ENCODE measurements at places on chromosomes 16 and 17.

GRCh38 chr17:19322861-19323260 lies 39.7 kb downstream of the B9D1 start:
- DNase-seq = no peak

- DNase-seq = no peak
Observed at GRCh38 chr16:88835818-88836217, 20.9 kb downstream of the GALNS start.

GRCh38 chr16:73106329-73107034 lies 58.6 kb upstream of the ZFHX3 start:
- no peak for DNase-seq

- no peak for DNase-seq
Observed at GRCh38 chr17:42855048-42855596, 4.1 kb downstream of the AOC3 start.

DNA sequence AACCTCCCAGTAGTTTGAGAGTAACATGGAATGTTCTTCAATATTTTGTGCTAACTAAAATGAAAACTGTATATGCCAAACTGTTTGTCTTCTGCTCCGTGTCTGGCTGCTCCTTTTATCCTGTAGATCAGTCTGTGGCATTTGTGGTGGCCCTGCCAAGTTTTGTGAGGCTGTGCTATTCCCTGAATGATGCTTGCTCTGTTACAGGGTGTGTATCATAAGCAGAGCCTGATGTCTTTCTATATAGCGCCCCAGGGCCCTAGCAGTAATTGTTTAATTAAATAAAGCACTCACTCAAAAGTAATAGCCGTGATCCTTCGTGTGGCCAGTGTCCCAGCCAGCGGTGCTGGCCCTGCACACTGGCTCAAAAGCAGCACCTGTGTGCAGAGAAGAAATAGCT lies 27.8 kb upstream of the NAT9 start:
- no peak for DNase-seq

- DNase-seq = peak; percentile 90
Observed at GRCh38 chr17:61335845-61336655, 63.6 kb upstream of the TBX2 start.

DNA sequence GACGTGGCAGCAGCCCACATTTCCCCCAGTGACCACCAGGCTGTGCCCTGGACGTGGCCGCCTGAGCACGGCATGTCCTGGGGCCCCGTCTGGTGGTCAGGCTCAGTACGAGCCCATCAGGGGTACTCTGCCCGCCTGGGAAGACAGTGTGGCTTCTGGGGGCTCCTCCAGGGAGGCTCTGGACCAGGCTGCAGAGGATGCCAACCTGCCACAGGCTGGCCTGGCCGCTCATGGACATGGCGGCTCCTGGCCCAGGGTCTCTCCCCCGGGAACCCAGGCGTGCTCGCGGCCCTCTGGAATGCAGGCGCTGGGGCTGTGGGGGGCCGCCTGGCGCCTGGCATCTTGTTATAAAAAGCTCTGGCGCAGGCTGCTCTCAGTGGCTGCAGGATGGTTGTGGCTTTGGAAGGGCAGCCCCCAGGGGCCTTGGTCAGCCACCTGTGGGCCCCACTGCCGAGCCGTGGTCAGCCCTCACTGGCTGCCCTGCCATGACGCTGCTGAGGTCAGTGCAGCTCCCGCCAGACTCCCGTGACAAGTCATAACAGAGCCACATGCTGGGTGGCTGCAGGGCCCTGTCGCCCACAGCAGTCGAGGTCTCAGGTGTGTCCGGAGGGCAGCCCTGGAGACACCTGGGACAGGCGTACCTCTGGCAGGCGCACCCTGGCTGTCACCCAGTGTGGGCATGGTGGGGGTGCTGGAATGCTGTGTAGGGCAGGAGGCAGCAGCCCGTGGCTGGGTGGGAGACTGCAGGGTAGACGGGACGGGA lies 15.0 kb downstream of the CENPX start:
- no peak for DNase-seq

DNA sequence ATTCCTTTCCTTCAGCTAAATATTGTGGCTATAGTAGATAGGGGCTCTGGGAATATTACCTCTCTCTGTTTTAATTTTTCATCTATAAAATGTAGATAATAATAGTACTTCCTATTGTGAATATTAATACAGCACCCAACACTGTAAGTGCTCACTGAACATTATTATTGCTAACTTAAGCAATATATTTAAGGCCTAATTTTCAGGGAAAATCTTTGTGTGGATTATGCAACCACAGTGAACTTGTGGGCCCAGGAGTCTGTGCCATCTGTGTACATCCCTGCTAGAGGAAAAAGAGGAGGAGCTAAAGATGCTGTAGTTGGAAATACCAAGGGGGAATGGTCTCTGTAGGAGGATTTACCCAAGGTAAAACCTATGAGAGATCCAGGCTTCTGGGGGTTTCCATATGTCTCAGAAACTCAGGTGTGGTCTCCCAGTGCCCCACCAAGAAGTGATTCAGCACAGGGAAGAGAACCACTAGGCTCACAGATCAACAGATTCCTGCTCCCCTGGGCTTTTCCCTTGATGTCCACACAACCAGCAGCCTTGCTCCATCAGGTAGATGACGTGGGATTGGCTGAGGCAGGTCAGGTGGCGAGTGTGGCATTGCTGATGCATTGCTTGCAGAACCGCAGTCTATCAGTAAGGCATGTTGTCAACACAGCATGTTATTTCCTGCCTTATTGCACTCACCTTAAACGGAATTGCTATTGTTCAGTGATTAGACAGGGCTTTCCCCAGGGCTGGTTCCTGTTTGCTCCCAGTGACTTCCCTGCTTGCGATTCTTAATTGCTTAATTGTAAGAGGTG lies 1.6 kb upstream of the N4BP1 start:
- no peak for DNase-seq

Data from fibroblast of lung (primary cell).